ENCODE measurements at places on chromosomes 6 and 20.

DNA sequence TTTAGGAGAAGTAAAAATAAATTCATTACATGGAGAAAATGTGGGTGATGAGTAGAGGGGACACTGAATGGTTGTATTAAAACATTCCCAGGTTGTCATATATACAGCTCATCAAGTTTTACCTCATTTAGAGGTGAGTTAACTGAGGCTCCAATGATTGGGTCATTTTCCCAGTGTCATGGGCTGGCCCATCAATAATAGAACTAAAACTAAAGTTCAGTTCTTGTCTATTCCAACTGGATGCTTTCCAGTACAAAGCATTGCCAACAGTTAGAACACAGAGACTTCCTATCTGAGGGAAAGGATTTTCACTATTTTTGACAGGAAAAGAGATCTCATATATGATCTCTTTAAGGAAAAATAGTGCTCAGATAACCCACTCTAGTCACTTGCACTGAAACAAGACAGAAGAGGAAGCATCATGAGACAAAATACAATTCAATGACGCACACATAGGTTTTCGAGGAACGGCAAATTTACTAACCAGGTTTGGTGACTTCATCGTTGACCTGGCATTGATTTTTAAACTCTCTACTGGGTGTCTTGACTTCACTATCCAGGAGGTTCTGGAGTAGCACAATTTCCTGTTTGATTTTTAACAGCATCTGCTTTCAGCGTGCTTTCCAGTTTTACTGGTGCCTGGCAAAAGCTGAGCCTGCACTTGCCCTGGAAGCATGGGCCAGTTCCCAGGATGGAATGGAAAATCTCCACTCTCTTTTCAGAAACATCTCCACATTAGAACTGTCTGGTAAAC is 195.5 kb upstream of the FBXL4 start:
- DNase-seq: no peak

- DNase-seq: no peak
Measured at GRCh38 chr6:35662999-35663398, 25.7 kb downstream of the FKBP5 start.

- no peak for DNase-seq
Measured at GRCh38 chr6:113122060-113122459, 735.1 kb upstream of the MARCKS start.

DNA sequence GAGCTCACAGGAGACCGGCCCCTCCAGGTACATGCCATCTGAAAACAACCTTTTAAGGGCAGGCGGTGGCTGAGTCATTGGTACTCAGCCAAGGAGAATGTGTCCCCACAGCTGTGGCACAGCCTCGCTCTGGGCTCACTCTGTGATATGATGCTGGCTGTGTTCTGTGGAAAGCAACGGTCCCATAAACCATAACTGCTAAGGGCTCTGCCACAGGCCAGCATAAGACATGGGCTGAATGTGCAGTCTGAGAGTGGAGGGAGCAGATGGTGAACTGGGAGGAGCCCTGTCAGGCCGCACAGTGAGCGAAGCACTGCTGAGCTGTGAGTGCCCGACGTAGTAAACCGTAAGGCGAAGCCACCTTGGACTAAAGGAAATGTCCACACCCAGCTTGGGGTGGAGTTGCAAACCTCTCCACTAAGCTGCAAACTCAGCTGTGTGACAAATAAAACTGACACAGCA is 375.8 kb downstream of the THBS2 start:
- no peak for DNase-seq

GRCh38 chr6:127182501-127182900 is 64.0 kb downstream of the RSPO3 start:
- peak; percentile 33 for DNase-seq

- DNase-seq: no peak
Measured at GRCh38 chr6:104625536-104625935, 234.2 kb downstream of the HACE1 start.

GRCh38 chr20:58306421-58307261 is 2.9 kb upstream of the RAB22A start:
- DNase-seq: peak; percentile 94

GRCh38 chr6:74733830-74734620 is 471.8 kb downstream of the COL12A1 start:
- DNase-seq: no peak

DNA sequence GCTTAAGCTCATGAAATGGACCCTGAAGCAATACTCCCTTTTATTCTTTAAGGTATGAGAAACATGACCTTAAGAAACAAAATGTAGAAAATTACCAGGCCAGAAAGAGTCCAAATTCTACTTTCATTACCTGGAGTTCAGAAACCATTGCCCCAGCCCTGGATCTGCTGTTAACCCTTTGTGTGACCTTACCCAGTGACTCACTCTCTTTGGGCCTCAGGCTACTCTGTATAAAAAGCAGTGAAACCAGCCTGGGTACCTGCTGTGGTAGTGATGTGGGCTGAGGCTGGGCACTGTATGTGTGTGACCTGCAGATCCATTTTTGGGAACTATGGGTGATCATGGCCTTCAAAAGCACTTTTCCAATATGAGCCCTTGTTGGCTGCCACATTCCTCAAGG is 47.2 kb downstream of the SLC9A8 start:
- no peak for DNase-seq

- no peak for DNase-seq
Measured at GRCh38 chr6:52577778-52578463, 1.1 kb upstream of the TRAM2 start.

GRCh38 chr20:3808544-3808943 is 11.8 kb upstream of the AP5S1 start:
- no peak for DNase-seq

DNA sequence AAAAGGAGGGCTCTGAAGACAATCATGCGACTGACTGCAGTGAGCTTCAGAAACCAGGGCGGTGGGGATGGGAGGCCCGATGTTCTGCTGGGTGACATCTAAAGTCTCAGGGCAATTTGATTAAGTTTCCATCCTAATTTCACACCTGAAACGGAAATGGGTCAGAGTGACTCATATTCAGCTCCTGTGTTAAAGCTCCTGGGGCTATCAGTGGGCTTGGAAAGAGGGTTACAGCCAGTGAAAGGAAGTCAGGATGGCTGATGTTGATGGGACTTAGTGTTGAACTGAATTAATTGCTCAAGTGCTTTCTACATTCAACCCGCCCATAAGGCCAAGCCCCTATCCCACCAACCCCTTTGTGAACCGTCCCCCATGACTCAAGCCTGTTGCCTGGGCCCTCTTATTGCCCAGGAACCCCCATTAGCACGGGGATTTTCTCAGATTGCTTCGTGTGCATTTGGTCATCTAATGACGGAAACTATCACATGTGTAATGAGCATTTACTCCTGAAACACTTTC is 47.1 kb upstream of the TBC1D7 start:
- DNase-seq: no peak

DNA sequence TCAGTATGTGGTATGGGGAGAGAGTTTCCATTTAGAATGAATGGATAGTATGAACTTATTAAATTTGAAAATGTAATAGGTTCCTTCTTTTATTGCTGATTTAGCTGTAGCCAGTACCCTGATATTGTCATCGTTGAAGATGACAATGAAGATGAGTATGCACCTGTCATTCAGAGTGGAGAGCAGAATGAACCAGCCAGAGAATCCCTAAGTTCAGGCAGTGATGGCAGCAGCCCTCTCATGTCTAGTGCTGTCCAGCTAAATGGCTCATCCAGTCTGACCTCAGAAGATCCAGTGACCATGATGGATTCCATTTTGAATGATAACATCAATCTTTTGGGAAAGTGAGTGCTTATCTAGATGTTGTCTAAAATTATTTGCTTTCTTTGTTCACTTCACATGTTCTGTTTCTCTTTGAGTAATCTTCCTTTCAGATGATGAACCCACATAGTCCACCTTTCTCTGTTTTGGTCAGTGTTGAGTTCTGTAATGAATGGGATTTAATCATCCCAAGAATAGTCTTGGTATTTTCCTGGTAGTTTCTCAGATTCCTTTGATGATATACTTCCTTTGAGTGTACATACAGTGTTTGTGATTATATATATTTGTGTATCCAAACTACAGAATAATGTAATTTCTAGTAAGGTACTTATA is 23.3 kb downstream of the HSF2 start:
- no peak for DNase-seq

DNA sequence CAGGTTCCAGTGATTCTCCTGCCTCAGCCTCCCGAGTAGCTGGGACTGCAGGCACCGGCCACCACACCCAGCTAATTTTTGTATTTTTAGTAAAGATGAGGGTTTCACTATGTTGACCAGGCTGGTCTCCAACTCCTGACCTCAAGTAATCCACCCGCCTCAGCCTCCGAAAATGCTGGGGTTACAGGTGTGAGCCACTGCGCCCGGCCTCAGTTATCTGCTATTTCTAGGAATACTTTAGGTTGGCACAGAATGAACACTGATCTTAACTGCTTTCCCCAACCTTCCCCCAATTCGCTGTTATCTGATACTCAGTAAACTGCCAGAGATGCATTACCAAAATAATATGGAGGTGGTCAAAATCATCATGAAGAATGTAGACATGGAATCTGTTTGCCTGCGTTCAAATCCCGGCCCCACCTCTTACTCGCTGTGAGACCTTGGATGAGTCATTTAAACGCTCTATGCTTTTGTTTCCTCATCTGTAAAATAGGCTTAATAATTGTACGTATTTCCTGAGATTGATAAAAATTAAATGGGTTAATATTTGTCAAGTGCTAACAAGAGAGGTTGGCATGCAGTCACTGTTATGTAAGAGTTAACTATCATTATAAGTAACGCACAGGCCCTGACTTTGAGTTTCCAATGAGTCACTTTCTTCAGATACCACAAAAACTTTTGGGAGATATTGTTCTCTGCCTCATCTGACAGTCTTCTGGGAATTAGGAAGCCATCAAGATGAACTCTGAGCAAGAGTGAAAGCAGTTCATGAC is 44.5 kb upstream of the NCOA3 start:
- no peak for DNase-seq

GRCh38 chr6:49269190-49269589 is 193.9 kb downstream of the MMUT start:
- no peak for DNase-seq

DNA sequence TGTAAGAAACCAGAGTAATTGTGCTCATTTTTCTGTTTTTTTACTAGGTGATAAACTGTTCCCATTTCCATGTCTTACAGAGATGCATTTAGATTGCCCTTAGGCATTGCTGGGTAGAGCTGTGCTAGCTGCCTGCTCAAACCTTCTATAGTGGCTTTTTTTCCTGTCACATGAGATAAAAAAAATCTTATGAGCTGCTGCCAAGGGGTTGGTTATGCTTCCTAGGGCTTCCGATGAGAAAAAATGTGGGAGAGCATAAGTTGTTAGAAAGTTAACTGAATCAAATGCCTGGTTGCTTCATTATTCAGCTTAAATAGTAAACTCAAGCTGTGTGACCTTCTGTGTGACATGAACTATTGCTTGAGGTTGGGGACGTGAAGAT is 50.0 kb upstream of the NOX3 start:
- DNase-seq: no peak

GRCh38 chr6:167682125-167682524 is 144.6 kb upstream of the AFDN start:
- no peak for DNase-seq

- DNase-seq: no peak
Measured at GRCh38 chr20:41165001-41165882, 27.9 kb downstream of the PLCG1 start.

- no peak for DNase-seq
Measured at GRCh38 chr6:157898169-157898568, 75.1 kb downstream of the SNX9 start.

DNA sequence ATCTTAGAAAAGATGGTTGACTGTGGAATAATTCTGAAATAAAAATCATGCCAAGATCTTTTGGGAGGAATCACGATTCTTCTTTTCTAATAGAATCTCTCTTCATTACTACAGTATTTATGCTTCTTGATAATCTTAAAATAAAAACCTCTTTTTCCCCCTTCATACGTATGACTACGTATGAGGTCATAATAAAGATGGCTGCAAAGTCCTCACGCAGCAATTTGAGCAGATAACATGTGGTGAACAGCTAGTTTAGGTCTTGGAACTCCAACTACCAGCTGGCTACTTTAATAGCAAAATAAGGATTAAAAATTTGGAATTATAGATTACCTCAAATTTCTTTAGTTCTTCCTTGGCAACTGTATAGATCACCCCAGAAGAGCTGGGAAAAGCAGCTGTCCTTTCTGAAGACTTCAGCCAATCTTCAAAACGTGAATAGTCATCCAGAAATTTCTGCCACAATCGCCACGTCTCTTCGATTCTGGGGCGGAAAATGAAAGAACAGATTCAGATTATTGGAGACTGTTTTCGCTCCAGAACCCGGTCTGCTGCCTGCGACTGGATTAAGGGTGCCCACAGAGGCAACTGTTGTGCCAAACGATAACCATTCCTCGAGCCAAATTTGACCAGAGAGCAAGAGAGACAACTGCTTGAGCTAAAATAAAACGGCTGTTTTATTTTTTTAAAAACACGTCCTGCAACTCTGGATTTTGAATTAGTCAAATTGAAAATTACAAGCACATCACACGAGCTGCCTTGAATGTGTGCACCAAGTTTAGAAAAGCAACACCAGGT is 347.3 kb downstream of the ESR1 start:
- DNase-seq: no peak

GRCh38 chr20:47557791-47558190 is 56.1 kb downstream of the NCOA3 start:
- DNase-seq: no peak

DNA sequence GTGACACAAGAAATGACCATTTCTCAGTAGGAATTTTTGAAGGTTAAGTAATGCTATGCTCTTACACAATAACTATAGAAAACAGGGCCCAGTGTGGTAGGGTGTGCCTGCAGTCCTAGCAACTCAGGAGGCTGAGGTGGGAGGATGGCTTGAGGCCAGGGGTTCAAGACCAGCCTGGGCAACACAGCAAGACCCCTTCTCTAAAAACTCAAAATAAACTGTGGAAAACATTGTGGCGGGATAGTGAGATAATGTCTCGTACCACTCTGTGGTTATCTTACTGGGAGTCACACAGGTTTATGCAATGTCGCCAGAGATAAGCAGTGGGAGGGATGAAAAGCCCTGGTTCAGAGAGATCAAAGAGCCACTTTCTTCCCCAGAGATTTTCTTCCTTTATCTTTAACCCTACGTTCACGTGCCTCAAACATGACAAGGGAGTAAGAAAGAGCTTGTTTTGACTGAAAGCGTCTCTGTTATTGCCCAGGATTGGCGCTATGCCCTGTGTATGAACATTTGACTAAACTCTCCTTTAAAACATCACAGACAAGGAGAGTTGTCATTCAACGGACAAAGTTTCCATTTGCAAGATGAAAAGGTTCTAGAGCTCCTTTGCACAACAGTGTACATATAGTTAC is 13.9 kb downstream of the GCM1 start:
- no peak for DNase-seq

DNA sequence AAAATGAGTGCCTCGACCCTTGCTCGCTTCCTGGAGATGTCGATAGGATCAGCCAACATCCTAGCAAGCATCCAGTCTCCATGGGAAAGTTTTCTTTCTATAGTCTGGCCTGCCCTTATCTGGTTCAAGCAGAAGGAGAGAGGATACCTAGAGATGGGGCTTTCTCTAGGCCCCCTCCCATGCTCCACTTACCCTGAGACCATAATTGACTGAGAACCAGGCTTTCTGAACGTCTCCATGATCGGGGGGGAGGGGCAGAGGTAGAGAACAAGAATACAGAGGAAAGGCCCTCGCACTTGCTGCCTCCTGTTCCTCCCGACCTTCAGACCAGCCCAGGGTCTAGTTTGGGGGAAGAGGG is 31.6 kb upstream of the EPB41L1 start:
- no peak for DNase-seq

All from inflammatory macrophage (primary cell).